Hematopoietic multipotent progenitor cell treated with erythropoietin and hydrocortisone succinate and interleukin-3 and kit ligand, for 6 days (in vitro differentiated cells): ENCODE measurements at places on chromosomes 2 and 18.

- DNase-seq: no peak
These were observed 23.5 kb downstream of the CIB4 start for GRCh38 chr2:26617588-26618083.

- no peak for DNase-seq
These were observed 236.5 kb downstream of the NDUFA10 start for GRCh38 chr2:239788576-239789098.

DNA sequence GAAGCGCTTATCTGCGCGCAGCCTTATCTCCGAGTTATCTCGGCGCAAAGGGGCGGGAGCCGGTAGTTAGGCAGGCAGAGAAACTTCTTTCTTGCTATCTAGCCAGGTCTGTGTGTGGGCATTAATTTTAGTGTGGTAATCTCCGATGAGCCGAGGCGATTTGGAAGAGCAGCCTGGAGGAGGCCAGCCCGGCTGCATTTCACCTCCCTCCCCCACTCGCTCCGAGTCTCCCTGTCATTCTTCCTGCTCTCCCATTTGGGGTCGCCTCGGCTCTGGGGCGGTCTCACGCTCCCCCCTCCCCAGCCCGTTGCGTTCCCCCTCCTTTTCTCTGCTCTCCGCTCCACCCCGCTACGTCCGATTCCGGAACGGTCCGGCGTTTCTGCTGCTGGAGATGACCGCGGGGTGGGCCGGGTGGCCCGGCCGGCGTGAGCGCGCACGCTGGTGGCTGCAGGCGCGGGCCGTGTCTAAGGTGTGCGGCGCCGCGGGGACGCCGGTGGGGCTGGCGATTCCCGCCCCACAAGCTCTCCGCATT lies 566 bp downstream of the GATA6 start:
- DNase-seq: peak; percentile 52

GRCh38 chr2:101830146-101830545 lies 132.6 kb downstream of the MAP4K4 start:
- no peak for DNase-seq

- no peak for DNase-seq
These were observed 352.3 kb downstream of the INSIG2 start for GRCh38 chr2:118440404-118441098.
